ENCODE measurements at places on chromosomes 2 and 18.

GRCh38 chr2:176814740-176815367, 397.7 kb upstream of the HNRNPA3 start:
- peak; percentile 30 for DNase-seq

GRCh38 chr2:176099728-176100546, at the start of gene HOXD12:
Gene HOXD12 (plus strand): TSS chr2:176099795. CDS start chr2:176099802, 7 bp downstream.
- DNase-seq, result no peak

DNA sequence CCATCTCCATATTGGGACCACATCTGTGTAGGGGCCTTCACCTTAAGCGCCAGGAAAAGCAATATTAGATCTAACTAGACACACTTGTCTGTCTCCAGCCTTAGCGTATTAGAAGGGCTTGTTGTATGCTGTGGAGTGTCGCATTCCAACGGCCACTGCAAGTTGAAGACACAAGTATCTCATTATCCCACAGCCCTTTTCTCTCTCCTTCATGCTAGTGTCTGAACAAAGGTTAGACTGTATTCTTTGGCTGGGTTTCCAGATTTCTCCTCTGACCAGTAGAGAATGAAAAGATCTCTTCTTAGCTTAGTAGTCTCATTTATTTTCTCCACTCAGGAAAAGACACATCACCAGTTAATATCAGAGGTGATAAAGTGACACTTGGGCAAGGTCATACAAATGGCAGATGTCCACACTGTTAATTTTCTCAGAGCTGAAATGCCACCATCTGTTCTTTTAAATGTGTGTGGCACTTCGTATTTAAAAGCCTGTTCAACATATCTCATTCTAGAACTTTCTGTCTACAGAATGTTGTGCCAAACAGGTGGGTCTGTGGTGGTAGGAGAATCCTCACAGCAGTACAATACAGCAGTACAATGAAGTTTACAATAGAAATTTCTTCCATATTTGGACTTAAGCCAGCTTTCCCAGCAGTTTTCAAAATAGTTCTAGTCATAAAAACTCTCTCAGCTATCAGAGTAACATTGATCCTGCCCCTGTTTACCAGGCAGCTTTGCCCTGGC, 94.0 kb upstream of the ITGA6 start:
- DNase-seq, result no peak

DNA sequence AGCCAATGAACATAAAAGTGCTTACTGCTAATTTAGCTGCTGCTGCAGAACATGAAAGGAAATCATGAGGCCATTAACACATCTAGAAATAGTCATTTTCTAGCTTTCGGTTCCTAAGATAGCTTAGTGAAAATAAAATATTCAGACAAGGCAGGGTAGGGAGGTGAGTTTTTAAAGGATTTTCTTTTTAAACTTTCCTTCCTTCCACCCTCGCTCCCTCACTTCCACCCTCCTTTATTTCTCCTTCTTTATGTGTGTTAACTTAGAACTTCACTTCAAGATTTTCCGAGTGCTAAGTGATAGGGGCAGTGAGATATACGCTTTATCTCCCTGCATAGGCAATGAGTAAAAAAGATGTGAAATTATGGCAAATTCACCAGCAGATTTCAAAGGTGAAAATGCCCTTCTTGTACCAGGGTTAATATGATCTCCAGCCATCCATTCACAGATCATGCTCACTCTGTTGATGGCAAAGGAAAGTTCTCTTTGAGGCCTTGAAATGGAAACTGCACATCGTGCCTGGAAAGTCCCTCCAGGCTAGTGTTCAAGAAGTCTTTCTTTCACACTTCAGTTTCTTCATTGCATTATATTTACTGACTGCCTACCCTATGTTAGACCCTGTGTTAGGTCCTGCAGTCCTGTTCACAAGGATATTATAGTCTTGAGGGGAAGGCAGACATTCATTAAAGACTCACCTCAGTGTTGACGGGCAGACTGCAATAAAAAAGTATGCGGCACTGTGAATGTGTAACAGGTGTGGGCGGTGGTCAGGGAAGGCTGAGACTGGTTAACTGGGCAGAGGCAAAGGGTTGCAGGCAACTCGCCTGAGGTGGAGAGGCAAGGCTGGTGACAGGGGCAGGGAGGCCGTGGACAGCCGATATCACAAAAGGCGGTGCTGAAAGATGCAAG, 200.8 kb downstream of the PLCL1 start:
- DNase-seq, result no peak

- no peak for DNase-seq
Observed at GRCh38 chr18:54296062-54296461, 26.7 kb downstream of the POLI start.

DNA sequence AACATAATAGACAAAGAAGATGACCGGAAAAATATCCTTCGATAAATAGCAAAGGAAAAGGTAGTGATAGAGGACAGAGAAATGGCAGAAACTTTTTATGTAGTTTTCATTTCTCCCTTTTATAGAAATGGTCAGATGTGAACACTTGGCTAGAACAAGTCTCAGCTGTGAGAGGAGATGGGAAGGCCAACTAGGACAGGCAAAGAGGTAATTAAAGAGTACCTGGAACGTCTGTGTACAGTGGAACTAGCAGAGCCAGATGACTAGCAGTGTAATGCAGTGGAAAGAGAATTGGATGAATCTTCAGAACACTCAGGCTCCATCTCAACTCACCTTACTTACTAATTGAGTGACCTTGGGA, 69.2 kb downstream of the NABP1 start:
- no peak for DNase-seq

- DNase-seq, result no peak
Observed at GRCh38 chr2:30293303-30293921, 62.1 kb downstream of the LBH start.

DNA sequence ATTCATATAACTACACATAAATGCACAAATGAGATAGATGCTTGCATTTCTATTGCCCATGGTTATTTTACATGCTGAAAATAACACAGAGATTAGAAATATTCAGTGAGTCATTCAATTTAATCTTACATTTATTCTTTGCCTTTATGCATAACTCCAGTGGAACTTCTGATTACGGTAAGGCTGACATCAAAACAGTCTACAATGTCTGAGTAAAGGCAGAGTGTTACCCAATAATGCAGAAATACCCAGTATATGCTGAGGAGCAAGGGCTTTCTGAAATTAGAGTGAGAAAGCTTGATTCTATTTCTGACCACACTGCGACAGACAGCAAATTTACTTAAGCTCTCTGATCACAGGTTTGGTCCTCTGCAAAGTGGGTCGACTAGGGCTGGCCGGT, 9.2 kb downstream of the NMI start:
- no peak for DNase-seq

GRCh38 chr2:134361648-134362047, 107.8 kb downstream of the MGAT5 start:
- peak; percentile 28 for DNase-seq

GRCh38 chr2:150787353-150788093, 300.1 kb upstream of the RND3 start:
- no peak for DNase-seq

GRCh38 chr2:152449578-152449977, 114.6 kb downstream of the FMNL2 start:
- DNase-seq, result no peak

GRCh38 chr18:57728941-57729511, 74.1 kb downstream of the ATP8B1 start:
- no peak for DNase-seq

- DNase-seq, result no peak
Observed at GRCh38 chr2:74676331-74676730, 22.3 kb downstream of the SEMA4F start.

- no peak for DNase-seq
Observed at GRCh38 chr2:96138179-96139145, at the start of gene ASTL. Gene ASTL (minus strand): TSS chr2:96138502. CDS start chr2:96138436, 66 bp downstream.

DNA sequence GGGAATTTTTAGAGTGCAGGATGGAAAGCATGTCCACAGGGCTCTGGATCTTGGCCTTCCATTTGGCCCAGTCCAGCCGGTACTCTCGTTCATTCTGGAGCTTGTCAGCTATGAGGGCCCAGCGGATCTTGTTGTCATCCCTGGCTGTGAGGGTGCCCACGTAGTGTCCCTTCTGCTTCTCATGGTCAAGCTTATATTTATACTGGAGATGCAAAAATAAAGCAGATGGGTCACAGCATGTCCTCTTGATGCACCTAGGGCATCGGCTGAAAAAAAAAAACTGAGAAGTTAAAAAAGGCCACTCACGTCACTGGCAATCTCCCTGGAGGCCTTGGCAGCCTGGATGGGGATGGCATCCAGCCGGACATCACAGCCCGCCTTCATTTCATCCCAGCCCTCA, 160.5 kb downstream of the RIF1 start:
- DNase-seq, result no peak

GRCh38 chr2:156553714-156554442, 117.7 kb downstream of the GPD2 start:
- no peak for DNase-seq

GRCh38 chr2:200778038-200778437, 33.7 kb upstream of the BZW1 start:
- DNase-seq, result no peak

- no peak for DNase-seq
Observed at GRCh38 chr2:160928854-160929301, 231.3 kb upstream of the TANK start.

- no peak for DNase-seq
Observed at GRCh38 chr2:123518367-123518766, 506.7 kb upstream of the CNTNAP5 start.

- DNase-seq, result no peak
Observed at GRCh38 chr2:144147356-144147755, 372.6 kb downstream of the ZEB2 start.

DNA sequence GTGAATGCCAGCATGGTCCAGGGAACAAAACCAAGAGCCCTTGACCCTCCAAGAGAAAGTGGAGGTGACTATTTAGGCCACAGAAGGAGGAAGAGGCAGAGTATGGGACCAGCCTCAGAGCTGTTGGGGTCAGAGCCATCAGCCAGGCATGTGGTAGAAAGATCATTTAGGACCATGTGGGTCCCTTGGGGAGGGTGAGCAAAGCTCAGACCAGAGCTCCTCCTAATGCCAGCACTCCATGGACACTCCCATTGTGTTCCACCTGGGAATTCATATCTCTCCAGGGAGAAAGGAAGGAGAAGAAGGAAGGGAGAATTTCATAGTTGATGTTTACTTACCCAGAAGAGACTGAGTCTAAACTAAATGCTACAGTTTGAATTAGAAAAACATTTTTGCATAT, 73.2 kb downstream of the CYBRD1 start:
- DNase-seq, result no peak

DNA sequence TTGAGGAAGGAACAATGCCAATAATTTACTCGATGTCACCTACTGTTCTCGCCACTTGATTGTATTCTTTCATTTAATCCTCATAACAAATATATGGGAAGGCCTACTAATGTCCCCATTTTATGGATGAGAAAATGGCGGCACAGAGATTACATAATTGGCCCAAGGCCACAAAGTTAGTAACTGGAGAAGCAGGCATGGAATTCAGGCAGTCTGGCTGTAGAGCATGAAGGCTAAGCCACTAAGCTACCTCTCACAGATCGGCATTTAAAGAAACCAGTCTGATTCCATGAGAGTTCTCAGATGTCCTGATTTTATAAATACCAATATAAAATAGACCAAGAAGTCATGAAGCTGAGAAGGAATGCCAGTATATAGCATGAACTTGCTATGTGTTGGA, 121.8 kb upstream of the EPAS1 start:
- no peak for DNase-seq

DNA sequence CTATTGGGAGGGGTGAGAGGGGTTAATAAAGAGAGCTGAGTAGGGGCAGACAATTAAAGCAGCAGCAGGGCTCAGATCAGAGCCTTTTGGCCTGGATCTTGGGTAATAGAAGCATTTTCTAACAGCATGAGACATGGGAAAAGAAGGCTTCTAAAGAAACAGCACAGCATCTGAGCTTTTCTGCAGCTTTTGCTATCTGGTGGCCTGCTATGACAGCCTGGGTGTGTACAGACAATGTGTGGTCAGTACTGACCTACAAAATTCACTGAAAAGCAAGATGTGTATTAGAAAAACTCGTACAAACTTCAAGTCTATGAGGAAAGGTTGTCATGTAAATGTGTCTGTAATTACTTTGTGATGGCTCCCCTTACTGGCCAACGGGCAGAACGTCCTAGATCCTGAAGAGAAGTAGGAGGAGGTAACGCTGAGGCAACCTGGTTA, 95.6 kb downstream of the GALNT3 start:
- DNase-seq, result peak; percentile 39

- no peak for DNase-seq
Observed at GRCh38 chr2:204060841-204061240, 124.3 kb downstream of the ICOS start.

GRCh38 chr18:5707586-5707985, 163.8 kb upstream of the EPB41L3 start:
- DNase-seq, result no peak

DNA sequence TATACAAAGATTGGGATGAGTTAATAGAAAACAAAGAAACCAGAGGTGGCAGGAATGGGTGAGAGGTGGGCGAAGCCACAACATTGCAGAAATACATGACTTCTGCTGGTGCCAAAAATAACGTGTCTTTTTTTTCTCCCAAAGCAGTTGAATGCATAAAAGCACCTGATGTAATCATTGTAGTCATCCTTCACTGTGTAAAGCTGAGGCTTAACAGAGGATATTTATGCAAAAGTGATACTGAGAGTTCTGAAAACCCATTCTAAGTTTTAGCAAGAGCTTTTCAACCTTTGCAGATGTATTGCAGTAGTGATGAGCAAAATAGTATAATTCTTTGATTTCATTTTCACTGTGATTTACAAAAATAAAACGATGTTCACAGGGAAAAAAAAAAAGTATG, 173.0 kb downstream of the PTGR3 start:
- DNase-seq, result no peak

DNA sequence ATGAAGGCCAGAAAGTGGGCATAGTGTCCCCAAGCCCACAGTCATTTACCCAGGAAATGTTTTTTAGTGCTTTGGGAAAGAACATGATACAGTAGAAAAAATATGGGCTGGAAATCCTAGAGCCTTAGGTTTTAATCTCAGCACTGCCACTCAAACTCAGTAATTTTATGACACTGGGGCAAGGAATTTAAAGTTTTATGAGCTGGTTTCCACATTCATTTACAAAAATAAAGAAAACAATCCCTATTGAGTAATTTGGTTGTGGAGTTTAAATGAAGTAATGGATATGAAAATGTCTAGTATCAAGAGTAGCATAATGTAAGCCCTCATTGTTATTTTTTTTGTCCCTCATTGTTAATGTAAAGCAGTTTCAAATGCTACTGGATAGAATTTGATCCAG, 51.5 kb upstream of the FRZB start:
- no peak for DNase-seq

DNA sequence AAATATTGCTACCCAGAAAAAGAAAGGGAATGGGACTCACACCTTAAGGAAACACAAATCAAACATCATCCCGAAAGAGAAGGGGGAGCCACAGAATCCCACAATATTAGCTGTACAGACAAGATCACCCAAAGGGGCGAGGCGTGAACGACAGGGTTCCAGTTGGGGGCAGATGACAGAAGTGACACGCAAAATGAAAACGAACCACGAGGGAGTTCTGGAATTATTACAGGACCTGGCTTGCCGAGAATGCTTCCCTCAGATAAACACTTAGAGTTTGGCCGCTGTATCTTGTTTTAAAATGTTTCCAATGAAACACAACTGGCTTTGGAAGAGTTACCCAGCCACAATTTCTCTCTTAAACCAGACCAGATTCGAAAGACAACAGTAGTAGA, 60.4 kb downstream of the C2orf76 start:
- DNase-seq, result no peak

- no peak for DNase-seq
Observed at GRCh38 chr2:78561876-78562275, 463.6 kb upstream of the REG3G start.

GRCh38 chr18:44066541-44066940, 614.1 kb upstream of the SETBP1 start:
- DNase-seq, result peak; percentile 6

- no peak for DNase-seq
Observed at GRCh38 chr2:9693196-9693491, 62.3 kb upstream of the YWHAQ start.

Data from NCI-H1092 treated with DMSO at 0.1 percent for 48 hours (cell line).